ENCODE measurements at places on chromosomes 7 and 10.
A peak's percentile ranks its signal among the peaks of the same experiment; 100 is the strongest.

GRCh38 chr7:96330193-96330592, 8.3 kb upstream of the SLC25A13 start:
- no peak for DNase-seq

DNA sequence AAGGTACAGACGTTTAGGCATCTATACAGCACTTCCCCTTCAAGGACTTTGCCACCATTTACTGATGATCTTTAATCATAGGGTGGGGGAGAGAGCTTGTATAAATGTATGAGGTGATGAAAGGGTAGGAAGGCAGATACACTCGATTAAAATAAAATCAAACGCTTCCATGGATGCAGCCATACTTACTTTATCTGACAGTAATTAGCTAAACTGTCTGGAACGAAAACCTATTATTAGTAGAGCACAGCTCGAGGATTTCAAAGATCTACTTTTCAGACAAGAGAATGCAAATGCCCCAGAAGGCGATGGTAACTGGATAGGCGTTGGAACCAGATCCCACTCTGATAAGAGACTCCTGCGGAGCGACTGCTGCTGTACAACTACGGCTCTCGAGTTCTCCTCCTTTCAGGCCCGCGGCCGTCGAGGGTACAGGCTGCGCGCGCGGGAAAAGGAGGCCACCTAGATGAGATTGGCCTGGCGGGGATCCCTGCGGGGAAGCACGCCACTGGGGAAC, 3.1 kb upstream of the NKX2-3 start:
- DNase-seq, result no peak

DNA sequence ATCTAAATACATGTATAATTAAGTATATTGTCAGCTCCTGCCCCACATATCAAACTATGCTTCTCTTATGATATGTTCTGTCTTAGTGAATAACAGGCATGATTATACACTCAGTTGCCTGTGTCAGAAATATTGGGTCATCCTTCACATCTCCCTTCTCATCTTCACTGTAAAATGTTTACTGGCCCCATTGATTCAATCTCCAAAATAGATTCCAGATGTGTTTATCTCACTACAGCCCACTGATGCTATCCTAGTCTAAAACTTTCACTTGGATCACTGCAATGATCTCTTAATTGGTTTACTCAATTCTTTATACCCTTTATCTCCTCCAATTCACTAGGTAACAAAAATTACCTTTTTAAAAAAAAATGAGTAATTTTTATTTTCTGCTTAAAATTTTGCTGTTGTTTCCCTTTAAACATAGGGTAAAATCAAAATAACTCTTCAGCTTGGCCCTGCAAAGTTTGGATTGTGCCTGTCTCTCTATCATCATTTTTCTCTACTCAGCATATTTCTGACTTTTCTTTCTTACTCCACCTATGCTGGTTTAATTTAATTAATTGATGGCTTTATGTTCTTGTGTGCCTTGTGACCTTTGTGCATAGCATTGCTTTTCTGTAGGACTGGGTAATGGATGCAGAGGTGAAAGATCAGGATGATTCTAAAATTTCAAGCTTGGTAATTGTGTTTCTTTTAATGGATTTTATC, 233.9 kb upstream of the FOXP2 start:
- DNase-seq, result no peak

DNA sequence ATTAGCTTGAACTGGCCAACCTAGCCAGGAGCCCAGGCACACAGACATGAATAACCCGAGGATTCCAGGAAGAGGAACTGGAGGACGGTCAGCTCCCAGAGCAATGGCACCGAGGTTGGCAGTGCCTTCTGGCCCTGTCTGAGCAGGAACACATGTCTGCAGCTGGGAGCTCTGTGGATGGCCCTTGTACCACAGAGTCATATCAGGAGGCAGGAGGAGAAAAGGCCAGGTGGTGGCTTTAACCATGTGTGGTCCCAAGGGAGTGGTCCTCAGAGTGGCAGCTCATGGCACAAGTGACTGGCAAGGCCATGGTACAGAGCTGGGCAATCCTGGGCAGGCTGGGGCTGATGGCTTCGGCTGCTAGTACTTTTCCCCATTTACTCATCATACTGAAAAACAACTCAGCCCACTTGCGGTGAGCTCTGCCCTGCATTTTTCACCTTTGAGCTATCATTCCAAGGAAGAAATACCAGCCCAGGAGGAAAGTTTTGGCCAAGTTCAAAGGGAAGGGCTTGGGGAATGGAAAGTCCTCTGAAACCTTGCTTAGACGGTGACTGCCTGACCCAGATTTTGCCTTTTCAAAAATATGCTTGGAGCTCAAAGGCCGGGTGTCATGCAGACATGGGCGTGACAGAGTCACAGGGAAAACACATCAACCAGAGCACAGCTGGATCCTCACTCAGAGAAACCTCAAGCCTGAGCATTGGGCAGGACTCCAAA, 25.7 kb upstream of the LOXL4 start:
- DNase-seq, result no peak

GRCh38 chr7:105741982-105742381, 134.4 kb downstream of the ATXN7L1 start:
- DNase-seq, result no peak

GRCh38 chr7:123401295-123401694, 133.1 kb downstream of the IQUB start:
- no peak for DNase-seq

- no peak for DNase-seq
These were observed 12.0 kb downstream of the SFTPD start for GRCh38 chr10:79936625-79937615.

- no peak for DNase-seq
These were observed 122.5 kb downstream of the SLC25A13 start for GRCh38 chr7:96199421-96199820.

GRCh38 chr10:90977855-90978486, 57.1 kb upstream of the ANKRD1 start:
- no peak for DNase-seq

DNA sequence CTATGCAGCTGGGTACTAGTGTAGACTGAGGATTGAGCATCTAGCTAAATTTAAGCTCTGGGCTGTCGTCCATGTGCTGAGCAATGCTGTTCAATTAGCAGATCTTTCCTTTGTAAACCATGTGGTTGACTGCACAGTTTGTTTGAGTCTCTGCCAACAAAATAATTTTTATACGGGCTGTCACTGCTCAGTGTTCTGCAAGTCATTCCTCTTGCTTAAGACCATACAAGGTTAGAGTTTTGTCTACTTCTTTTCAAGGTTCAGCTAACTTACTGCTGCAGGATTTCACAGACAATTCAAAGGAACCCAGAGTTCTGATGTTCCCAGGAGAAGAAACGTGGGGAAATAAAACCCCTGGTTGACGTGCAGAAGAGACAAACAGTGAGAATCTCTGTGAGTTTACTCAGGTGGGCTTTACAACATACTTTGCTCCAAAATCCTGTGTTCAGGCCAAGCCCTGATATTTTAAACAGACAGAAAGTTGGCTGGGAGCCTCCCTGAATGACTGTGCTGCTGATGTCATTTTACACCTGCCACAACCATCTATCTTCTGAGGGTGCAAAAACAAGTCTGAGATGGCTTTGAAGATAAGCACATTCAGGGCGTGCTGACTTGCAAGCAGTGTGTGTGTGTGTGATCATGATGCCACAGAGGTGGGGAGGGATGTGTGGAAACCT, 177.1 kb upstream of the SVIL start:
- DNase-seq, result peak; percentile 50

DNA sequence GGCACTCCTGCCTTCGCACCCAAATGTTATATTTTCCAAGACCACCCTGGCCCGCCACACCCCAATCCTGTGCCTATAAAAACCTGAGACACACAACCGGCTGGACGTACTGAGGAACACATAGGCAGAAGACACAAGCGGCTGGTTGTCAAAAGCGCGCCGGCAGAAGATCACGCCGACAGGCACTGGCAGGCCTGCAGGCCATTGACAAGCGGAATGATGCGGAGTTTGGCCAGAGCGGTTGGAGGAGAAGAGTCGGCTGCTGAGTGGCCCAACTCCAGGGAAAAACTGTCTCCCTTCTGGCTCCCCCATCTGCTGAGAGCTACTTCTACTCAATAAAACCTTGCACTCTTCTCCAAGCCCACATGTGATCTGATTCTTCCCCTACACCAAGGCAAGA, 39.7 kb upstream of the SAMD8 start:
- DNase-seq, result no peak

GRCh38 chr7:12569673-12570072, 847 bp upstream of the SCIN start:
- DNase-seq, result no peak

DNA sequence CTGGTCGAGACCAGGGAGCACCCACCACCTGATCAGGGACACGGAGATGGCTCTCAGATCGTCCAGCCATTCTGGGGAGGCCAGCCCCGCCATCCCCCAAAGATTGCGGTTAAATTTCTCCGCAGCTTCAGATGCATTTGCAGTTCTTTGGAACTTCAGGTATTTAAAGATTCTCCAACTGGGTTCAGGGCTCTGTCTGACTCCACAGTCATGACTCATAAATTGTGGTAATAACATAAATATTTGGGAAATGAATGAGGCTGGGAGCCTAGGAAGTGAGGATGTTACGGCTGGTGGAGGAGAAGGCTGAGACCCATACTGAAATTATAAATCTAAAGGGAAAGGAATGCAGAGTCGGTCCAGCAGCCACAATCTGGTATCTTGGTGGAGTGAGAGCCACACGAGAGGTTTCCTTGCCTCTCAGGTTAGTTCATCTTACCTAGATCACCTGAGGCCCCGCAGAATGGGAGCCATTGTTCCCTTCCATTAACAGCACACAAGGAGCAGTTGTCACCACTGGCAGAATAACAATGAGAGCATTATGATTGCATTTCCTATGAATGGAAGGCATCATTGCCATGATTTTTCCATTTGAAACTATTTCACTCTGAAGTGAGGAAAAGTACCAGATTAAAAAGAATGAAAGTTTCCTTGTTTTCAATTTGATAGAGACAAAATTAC, 26.7 kb upstream of the DNAJB6 start:
- no peak for DNase-seq

Data from mucosa of descending colon (tissue), 3 donors.